ENCODE measurements at places on chromosomes 5 and 9.
A peak's percentile ranks its signal among the peaks of the same experiment; 100 is the strongest.

DNA sequence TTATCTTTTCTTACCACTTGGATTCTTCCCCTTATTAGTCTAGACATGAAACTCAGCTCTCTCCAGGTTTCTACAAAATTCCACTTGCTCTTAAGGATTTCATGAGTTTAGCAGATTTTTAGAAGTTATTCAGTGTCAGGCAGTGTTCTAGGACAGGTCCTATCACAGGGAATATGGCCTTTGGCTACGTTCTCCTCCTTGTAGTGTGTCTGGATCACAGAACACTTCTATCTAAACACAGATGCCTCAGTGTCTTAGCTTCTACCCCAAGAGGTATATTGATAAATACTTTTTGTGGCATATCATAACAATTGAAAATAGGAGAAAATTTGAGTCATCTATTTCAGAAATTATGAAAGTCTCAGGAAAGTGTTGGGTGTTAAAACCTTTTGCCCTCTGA lies 15.6 kb downstream of the RAB3C start:
- DNase-seq = no peak

DNA sequence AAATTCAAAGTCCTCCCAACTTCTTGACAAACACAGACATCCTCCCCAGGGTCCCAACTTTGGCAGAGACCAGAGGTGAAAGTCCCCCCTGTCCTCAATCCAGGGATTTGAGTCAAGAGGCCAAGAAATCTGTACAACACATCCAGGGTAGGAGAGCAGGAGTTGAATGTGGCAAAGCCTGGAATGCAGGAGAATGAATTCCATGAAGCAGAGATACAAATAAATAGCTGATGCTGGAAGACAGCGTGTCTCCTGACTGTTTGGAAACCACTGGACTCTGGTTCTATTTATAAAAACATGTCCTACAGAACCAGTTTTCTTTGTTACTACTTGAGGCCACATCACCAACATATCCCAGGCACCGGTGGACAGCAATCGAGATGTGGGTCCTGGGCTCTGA lies 43.7 kb upstream of the SLIT3 start:
- DNase-seq = no peak

GRCh38 chr5:78573318-78573717 lies 75.3 kb downstream of the LHFPL2 start:
- DNase-seq = no peak

DNA sequence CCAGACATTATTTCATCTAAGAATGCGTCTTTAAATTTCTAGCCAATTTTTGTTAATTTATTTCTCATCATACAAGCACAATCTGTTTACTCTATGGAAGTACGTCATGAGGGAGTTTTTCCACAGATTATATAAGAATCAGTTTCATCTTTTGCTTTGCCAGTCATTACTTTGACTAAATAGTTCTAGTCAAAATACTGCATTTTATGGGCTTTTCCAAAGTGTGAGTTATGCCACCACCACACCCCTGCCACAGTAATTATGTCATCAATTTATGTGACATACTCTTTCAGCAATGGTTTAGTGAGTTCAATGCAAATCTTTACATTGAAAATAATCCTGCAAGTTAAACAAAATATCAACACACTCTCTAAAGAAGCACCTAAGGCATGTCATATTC lies 2.0 kb downstream of the RIMOC1 start:
- DNase-seq = no peak

GRCh38 chr9:121735065-121735792 lies 83.8 kb downstream of the DAB2IP start:
- peak; percentile 8 for DNase-seq

DNA sequence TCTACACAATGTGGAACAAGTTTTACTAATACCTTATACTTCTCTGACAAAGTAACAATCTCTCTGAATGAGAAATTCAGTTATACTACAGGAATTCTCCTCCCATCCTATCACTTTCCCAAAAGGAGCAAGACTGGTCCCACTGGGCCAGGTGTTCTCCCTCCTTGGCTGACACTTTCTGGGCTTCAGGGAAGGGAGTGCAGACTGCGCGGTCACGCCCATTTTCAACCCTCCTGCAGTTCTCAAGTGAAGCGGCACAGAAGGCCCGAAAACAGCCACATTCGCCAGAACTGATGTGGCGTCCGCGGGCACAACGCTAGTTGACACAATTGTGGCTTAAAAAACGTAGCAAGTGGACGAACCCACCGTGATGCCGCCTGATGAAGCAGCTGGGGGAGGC lies 603 bp downstream of the SAXO1 start:
- DNase-seq = no peak

GRCh38 chr5:143515829-143516228 lies 112.3 kb upstream of the NR3C1 start:
- no peak for DNase-seq

- no peak for DNase-seq
Observed at GRCh38 chr9:94922691-94923107, 196.2 kb downstream of the AOPEP start.

DNA sequence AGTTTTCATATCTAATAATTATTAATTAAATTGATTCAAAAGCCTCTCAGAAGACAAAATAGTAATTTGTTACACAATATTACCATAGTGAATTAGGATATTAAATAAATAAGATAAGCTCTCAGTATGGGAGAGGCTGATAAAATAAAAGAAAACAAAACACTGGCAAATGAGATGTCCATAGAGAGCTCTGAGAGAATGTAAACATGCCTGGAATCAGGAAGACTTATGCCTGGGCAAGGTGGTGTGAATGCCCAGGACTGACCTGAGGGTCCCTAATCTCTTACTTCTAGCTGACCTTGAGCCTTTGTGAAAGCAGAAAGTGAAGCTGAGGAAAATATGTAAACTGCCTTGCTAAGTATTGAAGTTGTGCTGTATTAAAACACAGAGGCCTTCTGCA lies 616.5 kb downstream of the PTPRD start:
- no peak for DNase-seq

DNA sequence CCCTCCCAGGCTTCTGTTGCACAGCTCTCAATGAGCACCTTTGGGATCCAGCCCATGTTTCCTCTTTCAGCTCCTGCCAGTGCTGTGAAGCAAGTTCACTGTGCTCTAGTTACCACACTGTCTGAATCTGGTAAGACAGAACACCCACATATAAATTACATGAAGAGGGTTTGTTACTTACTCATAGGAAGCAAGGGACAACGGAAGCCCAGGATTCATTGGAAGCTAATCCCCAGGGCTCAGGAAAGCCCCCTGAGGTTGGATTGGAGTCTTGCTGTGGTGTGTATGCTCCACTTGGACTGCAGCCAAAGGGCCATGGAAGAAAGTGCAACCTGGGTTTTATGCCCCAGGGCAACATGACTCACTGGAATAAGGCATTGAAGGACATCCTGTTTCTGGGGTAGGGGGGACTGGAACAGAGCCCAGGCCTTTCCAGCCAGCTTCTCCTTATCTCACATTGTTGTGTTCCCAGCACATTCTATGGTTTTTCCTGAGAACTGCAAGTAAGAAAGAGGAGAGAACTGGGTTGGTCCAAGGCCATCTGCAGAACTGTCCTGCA lies 15.6 kb upstream of the CLK4 start:
- no peak for DNase-seq

DNA sequence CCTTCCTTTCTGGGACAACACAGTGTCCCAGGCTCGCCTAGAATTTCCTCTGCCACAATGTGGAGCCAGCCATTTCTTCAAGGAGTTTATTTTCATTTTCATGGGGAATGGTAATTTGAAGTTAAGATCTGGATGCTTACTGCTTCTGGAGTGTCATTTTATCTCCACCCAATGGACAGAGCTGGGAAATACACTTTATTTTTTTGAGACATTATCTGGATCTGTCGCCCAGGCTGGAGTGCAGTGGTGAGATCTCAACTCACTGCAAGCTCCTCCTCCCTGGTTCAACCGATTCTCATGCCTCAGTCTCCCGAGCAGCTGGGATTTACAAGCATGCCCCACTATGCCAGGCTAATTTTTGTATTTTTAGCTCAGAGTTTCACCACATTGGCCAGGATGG lies 12.7 kb upstream of the THG1L start:
- DNase-seq = no peak

DNA sequence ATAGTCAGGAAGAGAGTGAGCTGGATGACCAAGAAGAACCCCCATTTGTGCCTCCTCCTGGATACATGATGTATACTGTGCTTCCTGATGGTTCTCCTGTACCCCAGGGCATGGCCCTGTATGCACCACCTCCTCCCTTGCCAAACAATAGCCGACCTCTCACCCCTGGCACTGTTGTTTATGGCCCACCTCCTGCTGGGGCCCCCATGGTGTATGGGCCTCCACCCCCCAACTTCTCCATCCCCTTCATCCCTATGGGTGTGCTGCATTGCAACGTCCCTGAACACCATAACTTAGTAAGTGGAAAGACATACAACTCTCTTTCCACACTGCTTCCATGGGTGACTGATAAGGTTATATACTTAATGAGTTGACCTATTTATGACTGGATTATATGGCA lies 51.5 kb downstream of the RAB14 start:
- no peak for DNase-seq

DNA sequence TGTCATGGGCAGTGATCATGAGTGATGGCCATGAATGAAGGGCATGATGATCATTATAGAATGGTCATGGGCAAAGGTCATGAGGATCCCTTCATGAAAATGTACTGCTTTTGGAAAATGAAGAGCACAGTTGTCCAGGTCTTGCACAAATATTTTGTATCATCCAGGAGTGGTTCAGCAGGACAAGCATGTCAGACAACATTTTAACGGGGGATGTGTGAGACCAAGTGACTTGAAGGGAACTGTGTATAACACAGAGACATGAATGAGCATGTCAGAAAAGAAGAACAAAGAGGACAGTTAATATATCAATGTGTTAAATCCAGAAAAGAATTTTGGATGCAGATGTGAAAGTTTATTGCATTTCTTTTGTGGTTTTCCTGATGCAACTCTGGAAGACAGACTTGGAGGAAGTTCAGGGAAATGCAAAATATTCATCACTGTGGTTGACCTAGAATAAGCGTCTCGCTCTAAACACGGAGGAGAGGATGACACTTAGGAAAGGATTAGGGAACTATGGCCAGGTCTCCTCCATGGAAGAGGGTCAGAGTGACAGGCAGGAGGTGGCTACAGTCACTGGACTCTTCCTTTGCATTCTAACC lies 116.1 kb upstream of the IRX4 start:
- no peak for DNase-seq

- DNase-seq = no peak
Observed at GRCh38 chr5:73030995-73031394, 75.2 kb downstream of the FCHO2 start.

DNA sequence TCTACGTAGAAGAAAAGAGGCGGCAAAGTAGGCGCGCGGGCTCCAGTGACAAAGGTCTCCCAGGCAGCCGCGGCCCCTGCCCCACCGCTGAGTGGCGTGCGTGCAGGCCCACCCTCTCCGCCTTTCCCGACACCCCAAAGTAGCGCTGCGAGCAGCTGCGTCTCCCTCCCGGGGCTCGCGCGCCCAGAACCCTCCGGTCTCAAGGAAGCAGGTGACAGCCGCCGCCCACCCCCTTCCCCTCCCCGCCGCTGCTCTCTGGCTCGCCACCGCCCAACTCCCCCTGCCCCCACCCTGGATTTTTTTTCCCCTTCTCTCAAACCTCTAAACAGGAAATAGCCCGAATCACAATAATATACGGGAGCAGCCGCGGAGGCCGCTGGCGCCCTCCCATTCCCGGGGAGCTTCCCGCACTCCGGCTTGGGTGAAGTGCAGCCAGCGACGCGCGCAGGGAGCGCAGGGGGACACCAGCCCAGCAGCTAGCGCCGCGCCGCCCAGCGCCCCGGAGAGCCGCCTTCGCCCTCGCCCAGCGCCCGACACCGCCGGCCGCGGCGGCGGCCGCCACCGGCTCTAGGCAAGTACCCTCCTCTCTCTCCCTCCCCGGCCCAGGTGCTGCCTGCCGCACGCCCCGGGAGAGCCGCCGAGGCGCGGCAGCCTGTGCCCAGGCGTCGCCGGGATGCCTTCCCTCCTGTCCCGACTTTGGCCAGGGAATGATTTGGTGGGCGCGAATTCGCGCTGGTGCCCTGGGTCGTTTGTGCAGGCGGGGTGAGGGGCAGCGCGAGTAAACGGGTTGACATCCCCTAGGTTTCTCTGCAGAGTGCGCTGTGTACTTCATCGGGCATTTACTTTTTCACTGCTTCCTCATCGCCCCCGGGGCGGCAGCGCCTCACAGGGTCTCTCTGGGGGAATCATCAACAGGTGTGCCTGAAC lies 52.7 kb upstream of the TJP2 start:
- DNase-seq = peak; percentile 26

GRCh38 chr9:114028646-114029045 lies 49.5 kb downstream of the AMBP start:
- no peak for DNase-seq

DNA sequence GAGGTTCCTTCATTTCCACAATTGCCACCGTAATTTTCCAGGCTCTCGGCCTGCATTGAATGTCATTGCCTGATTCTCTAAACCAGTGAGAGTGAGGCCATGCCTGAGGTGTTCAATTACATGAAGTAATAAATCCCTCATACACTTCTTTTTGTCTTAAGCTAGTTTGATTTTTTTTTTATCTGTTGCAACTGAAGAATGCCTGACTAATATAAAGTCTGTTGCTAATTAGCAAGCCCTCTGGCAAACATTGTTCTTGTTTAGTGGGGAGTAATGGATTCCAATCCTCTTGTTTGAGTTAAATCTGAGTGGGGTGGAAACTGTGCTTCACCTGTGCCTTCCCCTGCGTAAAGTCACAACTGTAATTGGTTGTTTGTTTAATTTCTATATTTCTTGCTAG lies 338.1 kb upstream of the ATP10B start:
- no peak for DNase-seq

DNA sequence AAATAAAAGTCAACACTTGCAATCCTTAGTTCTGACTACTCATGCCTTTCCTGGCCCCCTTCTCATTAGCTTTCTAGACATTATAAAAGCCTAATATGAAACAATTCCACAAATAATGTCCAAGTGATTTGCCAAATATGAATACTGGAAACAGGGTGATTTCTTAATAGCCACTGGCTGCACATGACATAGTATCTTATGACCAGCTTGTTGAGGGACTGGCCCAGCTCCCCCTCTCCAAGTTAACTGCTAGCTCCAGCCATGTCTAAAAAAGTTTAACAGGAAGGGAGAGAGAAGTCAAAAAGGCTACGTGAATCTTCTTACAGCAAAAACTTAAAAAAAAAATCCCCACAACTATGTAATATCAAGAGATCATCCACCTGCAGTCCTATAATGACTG lies 1.5 kb downstream of the CERT1 start:
- DNase-seq = no peak

DNA sequence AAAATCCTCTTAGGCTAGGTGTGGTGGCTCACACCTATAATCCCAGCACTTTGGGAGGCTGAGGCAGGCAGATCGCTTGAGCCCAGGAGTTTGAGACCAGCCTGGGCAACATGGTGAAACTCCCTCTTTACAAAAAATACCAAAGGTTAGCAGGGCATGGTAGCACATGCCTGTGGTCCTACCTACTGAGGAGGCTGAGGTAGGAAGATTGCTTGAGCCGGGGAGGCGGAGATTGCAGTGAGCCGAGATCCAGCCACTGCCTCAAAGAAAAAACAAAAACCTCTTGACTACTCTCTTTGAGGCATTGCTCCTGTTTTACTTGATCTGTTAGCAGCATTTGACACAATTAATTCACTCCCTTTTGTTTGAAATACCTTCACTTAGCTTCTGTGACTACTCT lies 20.7 kb downstream of the KIF2A start:
- DNase-seq = no peak
